ENCODE measurements at places on chromosomes 2 and 18.
A peak's percentile ranks its signal among the peaks of the same experiment; 100 is the strongest.

GRCh38 chr2:43225093-43225787, 1.2 kb downstream of the ZFP36L2 start:
- peak; percentile 70 for DNase-seq

DNA sequence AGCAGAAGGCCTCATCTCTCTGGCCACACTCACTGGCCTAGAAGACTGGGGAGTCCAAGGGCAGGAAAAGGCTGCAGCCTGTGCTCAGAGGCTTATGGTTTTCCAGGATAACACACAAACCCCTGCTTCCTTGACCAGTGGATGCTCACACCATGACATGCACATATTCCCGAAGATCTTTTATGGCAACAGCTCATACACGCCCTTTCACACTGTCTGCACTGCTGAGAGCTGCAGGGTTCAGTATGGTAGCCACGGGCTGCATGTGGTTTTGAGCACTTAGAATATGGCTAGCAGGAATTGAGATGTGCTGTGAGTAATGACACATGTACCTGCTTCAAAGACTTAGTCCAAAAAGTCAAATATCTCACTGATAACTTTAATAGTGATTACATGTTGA, 95.8 kb downstream of the VSNL1 start:
- no peak for DNase-seq

- DNase-seq, result no peak
These were observed 147.4 kb downstream of the ZEB2 start for GRCh38 chr2:144372410-144373080.

- DNase-seq, result no peak
These were observed at the start of gene GCKR for GRCh38 chr2:27496357-27497287. TSS of gene GCKR (plus strand) at chr2:27496839. CDS start at chr2:27496905, 66 bp downstream.

- peak; percentile 46 for DNase-seq
These were observed 34.0 kb downstream of the UXS1 start for GRCh38 chr2:106159866-106160785.

DNA sequence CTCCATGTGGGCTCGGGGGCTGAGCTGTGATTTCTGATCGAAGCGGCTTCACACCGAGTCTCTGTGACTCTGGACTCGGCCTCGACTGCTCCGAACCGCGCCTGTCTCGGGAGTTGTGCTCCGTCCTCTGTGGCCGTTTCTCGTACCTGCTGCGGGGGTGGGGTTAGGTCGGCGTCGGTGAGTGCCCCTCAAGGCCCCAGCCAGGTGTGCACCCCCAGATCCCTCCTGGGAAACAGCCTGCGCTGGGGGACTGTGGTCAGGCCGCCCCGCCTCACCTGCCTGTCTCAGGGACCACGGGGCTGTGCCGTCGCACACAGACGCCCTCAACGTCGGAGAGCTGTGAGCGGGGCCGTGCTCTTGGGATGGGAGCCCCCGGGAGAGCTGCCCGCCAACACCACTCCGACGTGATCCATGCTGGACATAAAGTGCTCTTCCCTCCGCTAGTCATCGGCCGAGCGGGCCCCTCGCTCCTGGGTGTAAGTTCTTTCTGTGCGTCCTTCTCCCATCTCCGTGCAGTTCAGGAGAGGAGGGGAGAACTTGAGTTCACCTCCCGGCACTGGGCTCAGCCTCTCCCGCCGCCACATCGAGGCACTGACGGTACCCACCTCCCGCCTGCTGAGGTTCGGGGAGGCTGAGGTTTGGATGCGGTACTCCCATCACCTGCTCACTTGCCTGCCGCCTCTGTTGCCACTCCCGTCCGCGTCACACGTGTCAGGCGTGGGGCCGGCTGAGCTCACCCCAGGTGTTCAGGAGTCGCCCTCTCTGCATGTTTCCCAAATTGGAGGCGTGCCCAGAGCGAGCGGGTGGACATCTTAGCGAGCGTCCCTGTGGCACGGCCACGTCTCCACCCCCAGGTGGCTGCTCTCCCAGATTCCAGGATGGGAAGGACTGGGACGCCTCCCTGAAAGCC, 55.7 kb downstream of the CTDP1 start:
- DNase-seq, result no peak

GRCh38 chr2:26118682-26119081, 54.2 kb upstream of the GAREM2 start:
- no peak for DNase-seq

DNA sequence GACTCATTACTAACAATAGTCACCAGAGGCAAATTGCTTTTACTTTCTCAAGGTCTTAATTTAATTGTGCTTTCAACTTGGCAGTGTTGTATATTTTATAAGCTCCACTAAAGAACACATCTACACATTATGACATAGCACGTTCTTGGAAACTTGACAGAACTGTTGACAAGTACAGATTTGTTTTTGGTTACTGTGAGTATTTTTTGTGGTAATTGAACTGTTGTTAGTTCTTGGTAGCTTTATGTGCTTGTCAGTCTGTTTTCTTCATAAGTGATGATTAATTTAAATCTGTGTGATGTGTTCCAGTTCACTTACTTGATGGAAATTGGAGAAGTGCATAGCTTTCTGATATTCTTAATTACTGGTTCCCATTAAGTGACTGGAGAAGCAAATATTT, 63.9 kb downstream of the COMMD1 start:
- DNase-seq, result no peak

DNA sequence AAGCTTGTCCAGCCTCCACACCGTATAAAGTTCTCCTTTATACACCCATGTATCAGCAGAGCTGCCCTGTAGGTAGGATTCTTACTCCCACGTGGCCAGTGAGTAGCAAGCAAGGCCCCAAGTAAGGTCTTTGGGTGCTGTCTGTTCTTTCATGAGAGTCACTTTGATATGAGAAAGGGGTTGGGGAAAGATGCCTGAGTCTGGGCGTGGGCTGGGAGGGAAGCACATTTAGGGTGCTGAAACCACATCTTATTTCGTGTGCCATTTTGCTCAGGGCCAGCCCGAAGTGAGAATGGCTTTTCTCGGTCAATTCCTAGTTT, 436 bp upstream of the ITPRIPL1 start:
- no peak for DNase-seq

- no peak for DNase-seq
These were observed 58.7 kb downstream of the PDCL3 start for GRCh38 chr2:100621371-100621951.

DNA sequence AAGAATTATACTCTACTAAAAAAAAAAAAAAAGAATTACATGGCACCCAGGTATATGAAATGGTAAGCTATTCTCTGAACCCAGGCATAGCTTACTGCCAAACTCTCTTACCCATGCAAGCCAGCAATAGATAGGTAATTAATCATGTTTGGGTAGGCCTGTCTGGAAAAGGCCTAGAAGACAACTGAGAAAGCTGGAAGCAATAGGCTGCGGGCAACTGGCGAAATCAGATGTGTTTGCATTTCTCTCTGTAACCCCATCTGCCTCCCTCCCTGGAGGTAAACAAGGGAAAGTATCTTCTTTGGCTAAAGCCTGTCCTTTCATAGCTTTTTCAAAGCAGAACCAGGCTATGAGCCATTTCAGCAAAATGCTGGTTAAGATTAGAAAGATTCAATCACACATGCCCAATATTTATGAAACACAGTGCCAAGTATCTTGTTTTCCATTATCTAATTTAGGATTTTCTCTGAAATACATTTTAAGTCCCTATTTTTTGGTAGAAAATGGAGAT, 934.8 kb upstream of the DDX18 start:
- no peak for DNase-seq

DNA sequence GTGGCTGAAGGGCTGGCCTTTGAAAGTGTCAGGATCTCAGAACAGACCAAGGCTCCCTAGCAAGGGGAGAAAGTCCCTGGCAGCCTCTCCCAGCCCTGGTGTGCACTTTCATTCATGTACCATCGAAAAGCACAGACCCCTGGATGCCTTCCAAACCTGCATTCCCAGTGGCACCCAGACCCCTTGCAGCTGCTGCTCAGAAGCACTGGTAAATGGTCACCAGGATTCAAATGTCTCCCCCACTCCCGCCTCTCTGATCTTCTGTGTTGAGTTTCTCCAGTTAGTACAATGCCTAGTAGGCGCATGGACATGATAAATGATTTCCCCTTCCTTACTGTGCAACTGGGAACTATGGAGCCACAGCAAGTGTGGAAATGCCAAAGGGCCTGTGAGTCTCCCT, 180.0 kb downstream of the GLI2 start:
- no peak for DNase-seq

- peak; percentile 54 for DNase-seq
These were observed 56.4 kb downstream of the ZFP36L2 start for GRCh38 chr2:43169987-43170386.

GRCh38 chr2:110998311-110998710, 122.4 kb upstream of the BCL2L11 start:
- no peak for DNase-seq

GRCh38 chr2:112972423-112973086, 5.3 kb upstream of the IL36G start:
- no peak for DNase-seq

- DNase-seq, result no peak
These were observed 115.0 kb downstream of the ZBTB7C start for GRCh38 chr18:48293954-48294898.

DNA sequence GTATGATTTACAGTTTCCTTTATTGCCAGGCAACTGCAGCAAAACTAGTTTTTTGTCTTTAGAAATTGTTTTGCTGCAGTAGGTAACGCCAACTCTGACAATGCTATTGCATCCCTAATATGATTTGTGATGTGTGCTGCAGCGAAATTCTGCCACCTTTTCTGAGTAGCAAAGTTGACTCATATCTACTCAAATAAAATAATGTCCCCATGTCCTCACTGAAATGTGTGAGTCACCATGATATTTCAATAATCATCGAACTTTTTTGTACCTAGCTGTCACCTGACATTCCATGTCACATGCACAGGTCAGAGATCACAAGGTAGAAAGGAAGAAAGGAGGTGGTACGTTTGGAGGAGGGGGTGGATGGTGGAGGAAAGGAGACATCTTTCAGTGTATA, 205.0 kb downstream of the RAD51AP2 start:
- DNase-seq, result no peak

DNA sequence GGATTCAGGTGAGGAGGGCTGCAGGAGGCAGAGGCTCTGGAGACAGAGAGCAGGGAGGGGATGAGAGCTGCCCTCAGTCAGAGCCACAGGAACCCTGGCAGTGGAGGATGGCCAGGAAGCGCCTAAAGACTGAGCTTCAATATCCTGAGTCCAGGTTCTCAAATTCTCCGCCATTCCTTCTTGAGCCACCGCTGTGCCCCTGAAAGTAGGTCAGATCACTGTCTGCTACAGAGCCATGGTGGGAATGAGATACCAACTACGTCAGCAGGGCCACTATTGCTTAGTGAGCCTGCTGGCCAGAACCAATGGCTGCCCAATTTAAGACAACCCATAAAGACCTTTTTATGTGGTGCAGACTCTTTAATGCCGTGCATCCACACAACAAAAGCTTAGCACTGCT, 155.5 kb downstream of the CTIF start:
- DNase-seq, result no peak

DNA sequence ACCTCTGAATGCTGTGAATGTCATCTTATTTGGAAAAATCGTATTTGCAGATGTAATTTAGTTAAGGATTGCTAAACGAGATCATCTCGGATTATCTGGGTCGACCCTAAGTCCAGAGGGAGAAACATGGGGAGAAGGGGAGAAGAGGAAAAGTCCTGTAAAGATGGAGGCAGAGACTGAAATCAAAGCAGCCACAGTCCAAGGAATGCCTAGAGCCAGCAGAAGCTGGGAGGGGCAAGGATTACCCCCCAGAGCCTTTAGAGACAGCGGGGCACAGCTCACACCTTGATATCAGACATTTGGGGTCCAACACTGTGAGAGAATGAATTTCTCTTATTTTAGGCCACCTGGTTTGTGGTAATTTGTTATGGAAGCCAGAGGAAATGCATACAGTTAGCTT, 104.9 kb upstream of the YPEL5 start:
- no peak for DNase-seq

- no peak for DNase-seq
These were observed 68.2 kb upstream of the HPCAL1 start for GRCh38 chr2:10234409-10235094.

DNA sequence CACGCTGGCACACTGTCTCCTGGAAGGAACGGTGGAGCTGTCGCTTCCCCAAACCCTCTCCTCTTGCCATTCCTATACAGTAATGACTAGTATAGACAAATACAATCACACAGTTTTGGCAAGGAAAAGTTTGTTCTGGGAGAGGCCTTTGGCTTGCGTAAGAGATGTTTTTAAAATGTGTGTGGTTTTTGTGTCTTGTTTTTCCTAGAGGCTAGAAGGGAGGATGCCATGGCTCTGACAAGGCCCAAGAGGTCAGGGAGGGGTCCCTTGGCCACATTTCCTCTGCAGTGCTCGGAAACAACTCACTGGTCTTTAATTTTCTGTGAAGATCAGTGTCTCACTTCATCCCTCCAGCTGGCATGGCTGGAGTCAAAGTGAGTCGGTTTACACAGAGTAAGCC, 195.9 kb downstream of the SH3RF3 start:
- no peak for DNase-seq

DNA sequence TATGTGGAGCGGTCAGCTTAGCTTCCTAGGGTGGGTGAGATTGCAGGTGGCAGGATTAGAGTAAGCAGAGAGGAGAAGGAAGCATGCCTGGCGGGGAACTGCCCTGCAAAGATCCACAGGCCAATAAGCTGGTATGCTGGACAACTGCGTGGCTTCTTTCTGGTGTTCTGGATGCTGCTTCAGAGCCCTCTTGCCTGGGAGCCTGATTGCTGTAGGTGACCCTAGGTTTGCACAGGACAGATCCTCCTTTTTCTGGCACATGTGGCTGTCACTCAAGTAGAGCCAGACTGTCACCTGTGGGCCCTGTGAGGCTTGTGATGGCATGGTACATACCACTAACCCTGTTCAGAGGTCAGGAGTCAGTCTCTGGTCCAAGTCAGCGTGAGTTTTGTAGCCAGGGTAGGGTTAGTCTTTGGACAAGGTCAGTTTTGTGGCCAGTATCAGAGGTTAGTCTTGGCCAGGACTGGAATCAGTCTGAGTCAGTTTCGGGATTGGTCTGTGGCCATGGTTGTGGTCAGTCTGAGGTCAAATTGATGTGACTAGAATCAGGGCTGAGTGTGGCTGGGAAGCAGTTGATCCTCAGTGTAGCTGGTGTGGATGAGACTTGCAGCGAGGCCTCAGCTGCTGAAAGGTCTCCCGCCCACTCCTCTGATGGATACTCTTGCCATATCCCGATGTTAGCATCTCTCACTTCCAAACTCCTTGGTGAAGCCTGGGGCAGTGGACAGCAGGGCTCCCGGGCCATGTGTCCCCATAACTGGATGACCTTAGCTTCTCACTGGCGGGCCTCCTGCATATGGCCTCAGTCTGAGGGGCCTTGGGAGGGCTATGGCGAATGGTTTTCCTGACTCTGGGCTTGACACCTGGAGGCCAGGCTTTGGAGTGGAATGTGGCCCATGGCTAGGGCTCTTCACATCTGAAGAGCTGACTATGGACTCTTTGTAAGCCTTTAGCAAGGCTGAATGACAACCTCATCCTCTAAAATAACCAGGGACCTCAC, 260.5 kb downstream of the DYSF start:
- no peak for DNase-seq

GRCh38 chr18:3753106-3753505, 303.1 kb downstream of the TGIF1 start:
- DNase-seq, result no peak

DNA sequence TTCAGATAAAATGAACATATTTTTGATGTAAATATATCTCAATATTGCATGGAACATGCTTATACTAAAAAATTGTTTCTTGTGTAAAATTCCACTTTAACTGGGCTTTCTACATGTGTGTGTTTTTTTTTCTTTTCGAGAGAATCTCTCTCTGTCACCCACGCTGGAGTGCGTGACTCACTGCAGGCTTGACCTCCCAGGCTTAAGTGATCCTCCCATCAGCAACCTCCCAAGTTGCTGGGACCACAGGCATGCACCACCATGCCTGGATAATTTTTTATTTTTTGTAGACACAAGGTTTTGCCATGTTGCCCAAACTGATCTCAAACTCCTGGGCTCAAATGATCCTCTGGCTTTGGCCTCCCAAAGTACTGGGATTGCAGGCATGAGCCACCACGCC, 254.6 kb downstream of the LOXHD1 start:
- DNase-seq, result no peak

- DNase-seq, result no peak
These were observed 70.5 kb downstream of the ID2 start for GRCh38 chr2:8752385-8752784.
